Thoracic aorta (tissue), 2 donors: ENCODE measurements at places on chromosomes 16 and 17.

DNA sequence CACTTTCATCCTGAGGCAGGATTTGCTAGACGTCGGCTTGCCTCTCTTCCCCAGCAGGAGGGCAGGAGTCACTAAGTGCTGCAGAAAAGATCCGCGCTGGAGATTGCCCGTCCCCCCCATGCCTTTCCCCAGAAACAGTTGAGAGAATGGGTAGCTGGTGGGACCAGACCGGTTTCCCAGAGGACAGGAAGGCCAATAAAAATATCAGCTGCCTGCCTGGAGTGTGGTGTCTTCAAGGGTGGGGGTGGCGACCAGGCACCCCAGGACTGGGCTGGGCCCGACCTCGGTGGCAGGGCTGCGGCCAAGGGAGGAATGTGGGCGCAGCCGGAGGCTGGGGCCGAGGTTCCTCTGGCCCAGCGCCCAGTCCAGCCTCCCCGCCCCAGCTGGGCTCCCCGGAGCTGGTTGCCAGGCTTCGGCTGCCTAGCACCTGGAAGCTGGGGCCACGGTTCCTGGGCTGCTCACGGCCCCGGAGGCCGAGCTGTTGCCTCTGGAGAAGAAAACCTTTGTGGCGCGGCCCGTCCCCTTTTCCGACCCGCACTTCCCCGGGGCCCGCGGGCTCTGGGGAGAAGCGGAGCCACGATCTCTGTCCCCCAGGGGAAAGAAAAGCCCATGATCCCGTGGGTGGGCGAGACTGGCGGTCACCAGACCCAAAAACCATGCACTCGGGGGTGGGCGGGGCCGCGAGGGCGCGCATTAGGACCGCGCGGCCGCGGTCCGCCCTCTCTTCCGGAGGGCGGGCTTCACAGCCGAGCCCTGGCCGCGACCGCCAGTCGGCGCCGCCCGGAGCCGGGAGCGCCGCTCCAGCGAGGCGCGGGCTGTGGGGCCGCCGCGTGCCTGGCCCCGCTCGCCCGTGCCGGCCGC is at the start of gene TRAF4:
Gene TRAF4 (plus strand): TSS at position 769 of the 861 bp plus-strand sequence. CDS start 102 bp downstream, outside the sequence.
- peak within 1 kb of the TSS; percentile 88 for H3K4me3 ChIP-seq
- DNase-seq, result no peak
- H3K27ac ChIP-seq, result peak within 1 kb of the TSS; percentile 86
- peaks cover 47% of the 10 kb centered on the region for H3K4me1 ChIP-seq
- H3K27me3 ChIP-seq, result no peaks in the 10 kb centered on the region
- peaks cover 1% of the 10 kb centered on the region for H3K36me3 ChIP-seq

- H3K4me3 ChIP-seq, result no peak overlapping the region
- no peak overlapping the region for H3K27ac ChIP-seq
- DNase-seq, result no peak
- H3K36me3 ChIP-seq, result no peaks in the 10 kb centered on the region
Observed at GRCh38 chr16:66147291-66147690, 219.2 kb upstream of the CDH5 start.

GRCh38 chr17:68783861-68784260 is 171.3 kb downstream of the ABCA8 start:
- DNase-seq, result no peak
- no peak overlapping the region for H3K4me3 ChIP-seq
- H3K27me3 ChIP-seq, result no peaks in the 10 kb centered on the region
- no peaks in the 10 kb centered on the region for H3K36me3 ChIP-seq

GRCh38 chr17:55588446-55589242 is 77.4 kb upstream of the SMIM36 start:
- H3K4me1 ChIP-seq, result no peaks in the 10 kb centered on the region
- no peak overlapping the region for H3K4me3 ChIP-seq
- no peak for DNase-seq
- no peaks in the 10 kb centered on the region for H3K27me3 ChIP-seq
- no peaks in the 10 kb centered on the region for H3K36me3 ChIP-seq

- no peaks in the 10 kb centered on the region for H3K36me3 ChIP-seq
- DNase-seq, result no peak
- no peaks in the 10 kb centered on the region for H3K4me1 ChIP-seq
- no peak overlapping the region for H3K27ac ChIP-seq
Observed at GRCh38 chr17:66487121-66487520, 184.7 kb downstream of the PRKCA start.

GRCh38 chr17:36946726-36947091 is 2.0 kb upstream of the AATF start:
- peaks cover 41% of the 10 kb centered on the region for H3K4me1 ChIP-seq
- no peak for DNase-seq
- H3K36me3 ChIP-seq, result no peaks in the 10 kb centered on the region
- H3K27me3 ChIP-seq, result peaks cover 33% of the 10 kb centered on the region

- H3K4me1 ChIP-seq, result no peaks in the 10 kb centered on the region
- no peak for DNase-seq
- H3K36me3 ChIP-seq, result no peaks in the 10 kb centered on the region
- no peaks in the 10 kb centered on the region for H3K27me3 ChIP-seq
- peak overlapping the region; percentile 61 for H3K4me3 ChIP-seq
Observed at GRCh38 chr17:55576996-55577586, 65.8 kb upstream of the SMIM36 start.

DNA sequence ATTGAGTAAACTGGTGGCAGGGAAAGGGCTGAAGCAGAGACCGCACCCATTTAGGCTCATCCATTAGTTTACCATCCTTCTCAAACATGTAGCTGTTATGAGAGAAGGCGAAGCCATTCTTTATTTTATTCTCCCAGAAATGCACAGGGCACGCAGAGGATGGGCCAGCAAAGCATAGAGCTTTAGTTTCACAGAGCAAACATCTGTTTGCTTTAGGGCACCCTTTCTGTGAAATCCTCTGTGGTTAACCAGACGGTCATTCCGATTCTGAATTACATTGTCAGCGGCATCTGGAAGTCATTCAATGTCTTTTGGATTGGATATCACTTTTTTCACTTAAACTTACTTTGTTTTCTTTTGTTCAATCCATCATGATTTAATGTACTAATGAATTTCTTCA is 96.0 kb downstream of the TOX3 start:
- no peaks in the 10 kb centered on the region for H3K27me3 ChIP-seq
- no peak overlapping the region for H3K4me3 ChIP-seq
- H3K36me3 ChIP-seq, result no peaks in the 10 kb centered on the region

GRCh38 chr16:68126395-68126794 is 41.2 kb downstream of the NFATC3 start:
- no peaks in the 10 kb centered on the region for H3K27me3 ChIP-seq
- H3K4me3 ChIP-seq, result no peak overlapping the region
- DNase-seq, result no peak
- H3K36me3 ChIP-seq, result no peaks in the 10 kb centered on the region

- DNase-seq, result no peak
- no peaks in the 10 kb centered on the region for H3K27me3 ChIP-seq
- no peak overlapping the region for H3K27ac ChIP-seq
- no peak overlapping the region for H3K4me3 ChIP-seq
Observed at GRCh38 chr17:12127177-12127576, 106.5 kb downstream of the MAP2K4 start.

DNA sequence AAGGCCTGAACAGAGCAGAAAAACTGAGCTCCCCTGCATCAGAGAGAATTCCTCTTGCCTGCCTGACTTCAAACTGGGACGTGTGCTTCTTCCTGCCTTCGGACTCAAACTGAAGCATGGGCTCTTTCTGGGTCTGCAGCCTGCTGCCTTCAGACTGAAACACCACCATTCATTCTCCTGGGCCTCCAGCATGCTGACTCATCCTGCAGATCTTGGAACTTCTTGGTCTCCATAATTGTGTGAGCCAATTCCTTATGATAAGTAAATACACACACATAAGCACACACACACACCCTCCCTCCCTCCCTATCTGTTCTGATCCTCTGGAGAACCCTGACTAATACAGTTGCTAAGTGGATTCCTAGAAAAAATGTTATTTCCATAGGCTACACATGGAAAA is 874.3 kb upstream of the EEF2KMT start:
- H3K4me3 ChIP-seq, result no peak overlapping the region
- H3K4me1 ChIP-seq, result no peaks in the 10 kb centered on the region
- no peak for DNase-seq
- no peaks in the 10 kb centered on the region for H3K27me3 ChIP-seq
- no peaks in the 10 kb centered on the region for H3K36me3 ChIP-seq

GRCh38 chr17:36778448-36778847 is 158.8 kb upstream of the LHX1 start:
- H3K4me3 ChIP-seq, result no peak overlapping the region
- no peaks in the 10 kb centered on the region for H3K4me1 ChIP-seq
- H3K27me3 ChIP-seq, result no peaks in the 10 kb centered on the region
- no peak for DNase-seq
- no peak overlapping the region for H3K27ac ChIP-seq
- no peaks in the 10 kb centered on the region for H3K36me3 ChIP-seq

DNA sequence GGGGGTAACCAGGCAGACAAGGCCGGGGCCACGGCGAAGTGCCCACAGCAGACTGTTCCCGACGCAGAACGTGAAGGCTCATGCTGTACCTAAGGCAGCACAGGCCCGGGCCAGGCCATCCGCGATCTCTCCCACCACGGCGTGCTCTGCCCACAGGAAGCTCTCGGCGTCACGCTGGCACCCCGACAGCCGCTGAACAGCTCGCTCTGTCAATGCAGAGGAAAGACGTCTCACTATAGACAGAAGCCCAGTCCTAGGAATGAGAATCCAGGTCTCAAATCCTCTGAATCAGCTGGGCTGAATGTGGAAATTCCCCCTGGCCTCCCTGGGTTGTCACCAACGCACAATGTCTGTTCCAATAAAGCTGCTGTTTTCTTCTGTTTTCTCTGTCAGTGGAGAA is 21.4 kb downstream of the SERPINF1 start:
- H3K36me3 ChIP-seq, result no peaks in the 10 kb centered on the region
- H3K27me3 ChIP-seq, result no peaks in the 10 kb centered on the region
- peak overlapping the region; percentile 10 for H3K4me3 ChIP-seq
- H3K27ac ChIP-seq, result peak overlapping the region; percentile 73
- no peak for DNase-seq
- H3K4me1 ChIP-seq, result peaks cover 34% of the 10 kb centered on the region

DNA sequence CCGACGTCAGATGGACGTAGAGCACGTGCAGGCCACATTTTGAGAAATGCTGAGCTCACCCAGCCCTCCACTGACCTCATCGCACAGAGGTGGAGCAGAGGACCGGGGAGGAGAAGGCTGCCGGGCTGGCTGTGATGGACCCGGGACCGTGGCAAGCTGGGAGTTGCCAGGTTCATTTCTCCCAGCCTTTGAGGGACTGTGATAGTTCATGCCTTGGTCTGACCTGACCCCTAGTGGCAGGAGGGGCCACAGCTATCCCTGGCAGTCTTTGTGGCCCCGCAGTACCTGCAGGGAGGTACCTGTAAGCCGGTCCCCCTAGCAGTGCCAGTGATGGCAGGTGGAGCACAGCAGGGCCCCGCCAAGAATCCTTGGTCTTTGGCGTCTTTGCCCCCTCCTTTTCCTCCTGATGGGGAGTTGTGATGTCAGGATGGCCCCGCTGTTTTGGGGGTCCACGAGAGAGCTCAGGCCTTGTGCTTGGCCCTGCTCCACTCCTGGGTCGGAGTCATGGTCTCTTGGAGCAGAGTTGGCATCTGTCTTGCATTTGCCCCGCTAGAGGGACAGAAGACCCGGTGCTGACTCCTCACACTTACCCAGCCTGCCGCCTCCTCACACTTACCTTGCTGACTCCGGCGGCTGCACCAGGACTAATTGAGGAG is 50.4 kb downstream of the OR1D5 start:
- H3K4me3 ChIP-seq, result no peak overlapping the region
- DNase-seq, result no peak
- H3K36me3 ChIP-seq, result no peaks in the 10 kb centered on the region
- H3K27ac ChIP-seq, result no peak overlapping the region

GRCh38 chr16:3144321-3144983 is 9.6 kb downstream of the ZNF213 start:
- H3K36me3 ChIP-seq, result peaks cover 11% of the 10 kb centered on the region
- H3K27ac ChIP-seq, result no peak overlapping the region
- H3K27me3 ChIP-seq, result no peaks in the 10 kb centered on the region
- no peak overlapping the region for H3K4me3 ChIP-seq

DNA sequence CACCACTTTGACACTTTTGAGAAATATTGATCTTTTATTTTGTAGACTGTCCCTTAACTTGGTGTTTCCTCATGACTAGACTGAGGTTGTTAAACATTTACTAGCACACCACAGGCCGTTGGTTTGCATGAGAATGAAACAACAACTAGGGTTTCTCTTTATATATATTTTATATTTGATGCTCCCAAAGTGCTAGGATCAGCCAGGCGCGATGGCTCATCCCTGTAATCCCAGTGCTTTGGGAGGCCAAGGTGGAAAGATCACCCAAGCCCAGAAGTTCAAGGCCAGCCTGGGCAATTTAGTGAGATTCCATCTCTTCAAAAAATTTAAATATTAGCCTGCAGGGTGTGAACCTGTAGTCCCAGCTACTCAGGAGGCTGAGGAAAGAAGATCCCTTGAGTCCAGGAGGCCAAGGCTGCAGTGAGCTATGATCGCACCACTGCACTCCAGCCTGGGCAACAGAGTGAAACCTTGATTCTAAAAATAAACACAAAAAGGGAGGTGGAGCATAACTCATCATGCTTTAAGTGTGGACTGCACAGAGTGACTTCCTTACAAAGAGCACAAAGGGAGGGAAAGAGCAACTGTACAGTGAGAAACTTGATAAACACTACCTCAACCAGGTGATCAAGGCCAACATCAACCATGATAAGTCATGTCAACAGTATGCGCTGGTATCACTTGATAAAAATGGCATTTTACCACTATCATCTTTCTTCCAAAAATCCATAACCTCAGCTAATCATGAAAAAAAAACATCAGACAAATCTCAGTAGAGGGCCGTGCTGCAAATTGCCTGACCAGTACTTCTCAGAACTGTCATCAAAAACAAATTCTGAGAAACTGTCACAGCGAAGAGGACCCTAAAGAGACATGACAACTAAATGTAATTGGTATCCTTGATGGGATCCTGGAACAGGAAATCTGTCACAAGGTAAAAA is 72.8 kb upstream of the ATF7IP2 start:
- no peak overlapping the region for H3K4me3 ChIP-seq
- no peak overlapping the region for H3K27ac ChIP-seq

DNA sequence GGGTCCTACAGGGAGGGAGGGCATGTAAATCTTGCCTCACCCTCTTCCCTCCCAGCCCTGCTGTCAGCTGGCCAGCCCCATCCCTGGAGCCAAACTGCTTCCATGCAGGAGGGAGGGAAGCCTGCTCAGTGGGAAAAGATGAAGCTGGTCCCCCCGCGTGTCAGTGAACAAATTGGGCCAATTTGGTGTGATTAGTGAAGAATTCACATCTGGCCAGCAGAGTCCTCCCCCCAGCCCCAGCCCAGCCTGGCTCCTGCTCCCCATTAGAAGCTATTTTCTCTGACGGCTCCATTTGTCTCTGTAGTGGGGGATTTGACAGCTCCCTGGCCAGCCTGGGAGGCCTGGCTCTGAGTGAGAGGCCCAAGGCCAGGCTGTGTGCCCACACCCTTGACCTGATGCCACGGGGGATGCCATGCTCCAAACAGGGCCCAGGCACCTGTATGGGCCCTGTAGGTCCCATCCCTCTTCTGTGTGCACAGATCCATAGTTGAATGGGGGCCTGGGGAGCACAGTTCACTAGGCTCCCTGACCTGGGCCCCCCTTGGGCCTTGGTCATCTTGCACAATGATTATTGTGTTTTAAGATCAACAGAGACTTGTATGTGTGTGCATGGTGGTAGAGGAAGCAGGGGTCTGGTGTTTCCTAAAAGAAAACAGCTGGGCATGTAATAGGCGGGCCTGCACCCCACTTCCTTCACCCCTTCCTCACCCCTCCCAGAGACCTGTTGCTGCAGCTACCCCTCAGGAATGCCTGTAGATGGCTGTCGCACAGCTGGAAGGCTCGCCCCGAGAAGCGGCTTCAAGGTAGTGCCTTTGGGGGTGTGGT is 50.7 kb upstream of the TAC4 start:
- H3K4me3 ChIP-seq, result no peak overlapping the region
- peaks cover 8% of the 10 kb centered on the region for H3K27me3 ChIP-seq
- no peaks in the 10 kb centered on the region for H3K36me3 ChIP-seq
- no peak overlapping the region for H3K27ac ChIP-seq

- H3K4me1 ChIP-seq, result no peaks in the 10 kb centered on the region
- no peaks in the 10 kb centered on the region for H3K27me3 ChIP-seq
- no peak for DNase-seq
- no peak overlapping the region for H3K27ac ChIP-seq
- H3K4me3 ChIP-seq, result no peak overlapping the region
Observed at GRCh38 chr16:55035029-55035428, 104.4 kb downstream of the IRX5 start.
